Lower leg skin (tissue), 4 donors: ENCODE measurements at places on chromosomes 7 and 10. TPM values are rescaled to one million over a fixed set of nuclear protein-coding genes. Genes with fewer than 3 reads are reported as not detected.

Gene CYP2W1
- total RNA-seq, result 11.7 TPM

Gene CLCN1
- not detected for total RNA-seq

Gene IKZF1
- total RNA-seq, result 7.4 TPM

Gene PRSS37
- total RNA-seq, result not detected

GRCh38 chr10:78864761-78865537 is 203.8 kb upstream of the ZMIZ1 start:
- DNase-seq, result no peak

DNA sequence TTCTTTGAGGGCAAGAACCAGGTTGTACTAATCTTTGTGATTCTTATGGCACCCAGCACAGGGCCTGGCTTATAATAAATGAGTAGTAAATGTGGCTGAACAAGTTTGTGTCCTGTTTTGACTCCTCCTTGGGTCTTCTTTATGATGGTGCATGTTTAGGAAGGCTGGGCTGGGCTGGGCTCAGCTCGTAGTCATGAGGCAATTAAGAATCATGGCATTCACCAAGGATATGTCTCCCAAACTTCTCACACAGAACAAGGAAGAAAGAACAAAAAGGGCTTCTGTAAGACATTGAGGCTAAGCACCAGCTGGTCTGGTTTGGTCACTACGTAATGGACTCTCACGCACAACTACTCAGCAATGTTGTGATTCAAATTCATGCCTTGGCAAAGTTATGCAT is 30.5 kb upstream of the YAE1 start:
- DNase-seq, result no peak

DNA sequence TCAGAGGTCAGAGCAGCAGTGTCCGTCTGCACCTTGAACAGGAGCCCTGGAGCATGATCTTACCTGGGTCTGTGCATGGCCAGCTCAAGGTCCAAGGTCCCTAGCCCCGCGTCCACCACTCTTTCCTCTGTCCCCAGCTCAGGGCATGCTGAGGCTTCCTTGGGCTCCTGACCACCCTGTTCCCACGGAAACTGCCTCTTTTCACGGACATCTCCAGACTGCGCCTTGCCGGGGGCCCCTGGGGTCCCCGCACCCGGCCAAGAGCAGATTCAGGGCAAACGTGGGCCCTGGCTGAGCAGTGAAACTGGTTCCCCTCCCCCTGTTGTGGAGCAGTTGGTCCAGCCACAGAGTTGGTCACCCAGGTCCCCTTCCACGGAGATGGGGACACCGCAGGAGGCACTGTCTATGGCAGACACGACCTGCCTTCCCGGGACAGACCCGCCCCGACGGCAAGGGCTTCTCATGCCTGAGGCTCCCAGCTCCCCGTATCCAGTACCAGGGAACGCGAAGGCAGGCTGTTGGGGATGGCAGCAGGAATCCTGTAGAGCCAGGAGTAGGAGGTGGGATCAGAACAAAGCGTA is 217.4 kb upstream of the PPP2R2D start:
- peak; percentile 77 for DNase-seq

DNA sequence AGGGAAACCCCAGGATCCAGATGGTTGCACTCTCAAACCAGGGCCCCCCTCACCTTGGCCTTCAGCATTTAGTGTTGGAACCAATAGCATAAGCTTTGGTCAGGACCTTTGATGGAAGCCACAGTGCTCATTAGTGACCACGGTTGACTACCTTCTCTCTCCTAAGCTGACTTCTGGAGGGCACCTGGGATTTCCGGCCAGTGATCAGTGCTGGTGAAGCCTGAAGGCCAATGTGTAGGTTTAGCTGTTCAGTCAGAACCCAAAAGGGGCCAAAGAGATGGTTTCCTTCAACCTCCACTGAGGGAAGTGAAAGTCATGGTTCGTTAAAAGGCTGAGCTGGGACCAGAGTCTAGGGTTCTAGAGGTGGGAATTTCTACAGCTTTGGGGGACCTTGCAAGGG is 46.4 kb downstream of the TCF7L2 start:
- no peak for DNase-seq

- DNase-seq, result peak; percentile 56
Measured at GRCh38 chr10:112565434-112566053, 118.5 kb downstream of the VTI1A start.
